Suppressor macrophage treated with lipopolysaccharide for 1 hour (primary cell): ENCODE measurements at places on chromosomes 2 and 18.

- DNase-seq: no peak
Measured at GRCh38 chr2:46913471-46914381, 1.9 kb downstream of the MCFD2 start.

DNA sequence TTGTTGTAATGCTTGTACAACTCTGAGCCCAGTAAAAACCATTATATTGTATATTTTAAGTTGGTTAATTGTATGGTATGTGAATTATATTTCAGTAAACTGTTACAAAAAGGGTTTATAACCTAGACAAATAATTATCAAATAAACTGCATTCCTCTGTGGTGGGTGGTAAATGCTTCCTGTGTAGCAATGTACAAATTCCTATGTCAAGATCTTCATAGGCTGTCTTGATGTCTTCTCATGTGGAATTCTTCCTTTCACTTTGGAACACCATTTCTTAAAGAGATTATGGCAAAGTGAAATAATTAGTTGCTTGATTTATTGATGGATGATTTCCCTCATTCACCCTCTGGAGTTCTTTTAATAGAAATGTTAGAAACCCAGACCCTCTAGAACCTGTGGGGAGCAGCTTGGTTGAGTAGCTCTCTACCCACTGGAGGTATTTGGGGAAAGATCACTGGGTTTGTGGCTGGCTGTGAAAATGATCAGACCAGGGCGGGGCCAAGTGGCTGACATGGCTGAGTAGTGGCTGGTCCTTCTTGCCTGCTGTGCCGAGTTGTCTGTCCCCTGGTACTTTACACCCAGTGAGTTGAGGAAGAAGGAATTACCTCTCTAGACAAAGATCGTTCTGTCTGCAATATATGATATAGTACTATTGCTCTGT, 22.4 kb upstream of the MGAT5 start:
- no peak for DNase-seq

GRCh38 chr2:100060875-100061274, 81.5 kb downstream of the AFF3 start:
- no peak for DNase-seq

DNA sequence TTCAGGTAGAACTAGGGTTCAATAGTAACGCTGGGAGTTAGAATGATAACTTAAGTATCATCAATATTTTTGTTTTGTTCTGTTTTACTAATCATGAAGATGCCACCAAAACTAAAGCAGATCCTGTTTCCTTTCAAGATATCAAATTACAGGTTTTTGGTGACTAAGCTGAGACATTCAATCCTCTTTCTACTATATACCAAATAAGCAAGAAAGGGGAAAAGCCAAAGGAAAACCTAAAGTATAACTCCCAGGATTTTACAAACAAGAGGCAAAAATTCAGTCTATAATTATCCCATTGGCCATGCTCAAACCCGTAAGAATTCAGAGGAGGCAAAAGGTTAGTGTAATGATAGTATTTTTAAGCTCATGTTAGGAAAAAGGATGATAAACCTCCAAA, 175.2 kb upstream of the CCDC150 start:
- no peak for DNase-seq

DNA sequence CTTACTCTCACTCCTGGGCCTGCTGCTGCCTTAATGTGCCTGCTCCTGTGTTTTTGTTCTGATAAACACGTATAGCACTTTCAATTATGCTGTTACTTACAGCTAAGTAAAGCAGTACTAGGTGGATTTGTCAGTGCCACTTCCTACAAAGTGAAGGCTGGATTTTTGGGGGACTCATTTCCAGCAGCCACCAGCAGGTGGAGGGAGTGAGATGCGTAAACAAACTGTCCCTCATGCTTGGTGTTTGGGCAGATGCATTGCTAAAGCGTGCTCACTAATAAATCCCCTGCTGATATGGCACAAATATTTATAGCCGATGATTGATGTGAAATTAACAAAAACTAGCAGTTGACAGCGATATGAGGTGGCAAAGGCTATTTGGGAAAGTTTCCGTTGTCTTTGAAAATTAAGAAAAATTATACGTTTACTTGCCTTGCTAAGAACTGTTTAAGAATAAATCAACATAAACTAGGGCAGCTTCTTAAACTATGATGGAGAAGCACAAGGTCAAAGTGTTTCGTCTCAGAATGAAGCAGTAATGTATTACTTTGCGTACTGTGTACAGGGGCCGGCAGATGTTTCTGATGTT, 101.7 kb downstream of the AGAP1 start:
- peak; percentile 51 for DNase-seq
